ENCODE measurements at places on chromosomes 4 and X. TPM values are rescaled to one million over a fixed set of nuclear protein-coding genes. Genes with fewer than 3 reads are reported as not detected.

DNA sequence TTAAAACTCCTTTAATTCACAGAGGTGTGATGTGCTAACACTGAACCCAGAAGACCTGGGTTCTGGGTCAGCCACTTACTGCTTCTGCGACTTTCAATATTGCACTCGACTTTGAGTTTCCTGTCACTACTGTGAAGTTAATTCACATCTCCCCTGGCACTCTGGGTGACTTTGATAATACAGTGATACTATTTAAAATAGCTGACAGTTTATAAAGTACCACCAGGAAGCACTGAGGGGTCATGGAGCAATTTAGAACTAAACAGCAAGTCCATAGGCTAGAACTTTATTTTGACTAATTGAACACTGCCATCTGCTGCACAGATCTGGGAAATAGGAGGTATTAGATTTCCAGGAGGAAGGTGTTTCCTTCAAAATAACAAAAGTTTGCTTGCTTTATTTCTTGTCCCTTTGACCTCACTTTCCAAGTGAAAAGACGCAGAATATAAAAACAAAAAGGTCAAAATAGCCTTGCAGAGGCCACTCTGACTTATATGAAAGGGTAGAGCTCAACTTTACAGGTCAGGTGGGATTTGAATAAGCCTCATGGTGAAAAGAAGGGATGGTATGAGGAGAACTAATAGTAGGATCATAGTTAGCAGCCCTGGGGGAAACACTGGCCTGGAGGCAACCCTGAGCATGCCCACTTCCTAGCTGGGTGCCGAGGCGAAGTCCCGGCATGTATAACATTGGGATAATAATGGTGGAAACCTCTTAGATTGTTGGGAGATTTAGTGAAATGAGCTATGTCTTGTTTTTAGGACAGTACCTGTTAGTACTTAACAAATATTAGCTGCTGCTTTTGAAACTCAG lies 53.4 kb downstream of the ZNF518B start:
- DNase-seq, result peak; percentile 35

DNA sequence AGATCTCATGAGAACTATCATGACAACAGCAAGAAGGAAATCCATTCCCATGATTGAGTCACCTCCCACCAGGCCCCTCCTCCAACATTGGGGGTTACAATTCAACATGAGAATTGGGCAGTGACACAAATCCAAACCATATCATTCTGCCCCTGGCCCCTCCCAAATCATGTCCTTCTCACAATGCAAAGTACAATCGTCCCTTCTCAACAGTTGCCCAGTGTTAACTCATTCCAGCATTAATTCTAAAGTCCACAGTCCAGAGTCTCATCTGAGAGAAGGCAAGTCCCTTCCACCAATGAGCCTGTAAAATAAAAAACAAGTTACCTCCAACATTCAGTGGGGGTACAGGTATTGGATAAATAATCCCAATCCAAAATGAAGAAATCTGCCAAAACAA lies 14.9 kb upstream of the CLDN34 start:
- no peak for DNase-seq

Gene DRP2
- 2.1 TPM for polyA plus RNA-seq

Gene RAB40A
- 2.6 TPM for polyA plus RNA-seq

DNA sequence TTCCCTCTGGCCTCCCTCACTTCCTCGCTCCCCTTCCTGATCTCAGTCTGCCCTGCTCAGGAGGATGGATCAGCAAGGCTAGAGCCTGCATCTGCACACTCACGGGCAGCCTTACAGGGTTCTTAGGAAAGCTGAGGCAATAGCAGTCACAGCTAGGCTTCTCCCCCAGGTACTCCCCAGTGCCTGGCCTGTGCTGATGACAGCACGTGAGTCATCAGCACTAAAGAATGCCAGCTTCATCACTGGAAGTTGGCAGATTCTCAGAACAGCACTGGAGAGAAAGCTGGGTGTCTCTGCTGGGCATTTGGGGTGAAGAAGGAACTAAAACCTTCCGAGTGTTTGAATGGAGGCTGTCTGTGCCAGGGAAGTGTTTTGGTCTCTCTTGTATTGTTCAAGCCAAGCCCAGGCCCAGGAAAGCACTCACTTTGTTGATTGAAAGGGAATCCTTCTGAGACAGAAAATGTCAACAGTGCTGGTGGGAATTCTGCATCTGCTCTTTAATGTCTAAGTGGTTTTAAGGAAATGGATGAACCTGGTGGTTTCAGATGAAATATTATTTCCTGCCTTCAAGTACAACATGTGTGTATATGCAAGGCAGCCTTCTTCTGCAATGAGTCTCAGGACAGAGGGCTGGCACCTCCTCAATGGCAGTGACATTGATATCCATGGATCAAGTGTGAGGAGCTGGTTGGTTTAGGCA lies 73.0 kb upstream of the SCOC start:
- no peak for DNase-seq

DNA sequence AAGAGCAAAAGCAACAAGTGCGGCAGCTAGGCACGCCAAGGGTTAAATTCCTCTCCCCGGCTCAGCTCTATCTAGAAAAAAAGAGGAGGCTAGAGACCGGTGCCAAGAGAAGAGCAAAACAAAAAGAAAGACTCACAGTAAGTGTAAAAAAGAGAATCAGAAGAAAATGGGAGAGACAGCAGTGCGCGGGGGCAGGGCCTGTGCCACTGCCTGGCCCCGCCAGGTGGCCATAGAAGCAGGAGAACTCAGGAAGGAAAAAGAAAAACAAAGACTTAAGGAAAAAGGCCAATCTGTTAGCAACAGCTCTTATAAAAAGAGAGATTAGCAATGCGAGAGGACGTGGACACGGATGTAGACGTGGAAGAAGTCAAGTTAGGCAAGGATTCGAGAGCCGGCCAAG lies 3.2 kb downstream of the ACOX3 start:
- DNase-seq, result peak; percentile 32

Gene ODAPH
- polyA plus RNA-seq, result 0.64 TPM

Measured in right lung (tissue), 10 donors.